ENCODE measurements at places on chromosomes 6 and 20.
A peak's percentile ranks its signal among the peaks of the same experiment; 100 is the strongest.

- DNase-seq: no peak
Measured at GRCh38 chr6:108565091-108565766, 4.5 kb downstream of the FOXO3 start.

GRCh38 chr20:13034115-13034514 is 25.3 kb downstream of the SPTLC3 start:
- no peak for DNase-seq

DNA sequence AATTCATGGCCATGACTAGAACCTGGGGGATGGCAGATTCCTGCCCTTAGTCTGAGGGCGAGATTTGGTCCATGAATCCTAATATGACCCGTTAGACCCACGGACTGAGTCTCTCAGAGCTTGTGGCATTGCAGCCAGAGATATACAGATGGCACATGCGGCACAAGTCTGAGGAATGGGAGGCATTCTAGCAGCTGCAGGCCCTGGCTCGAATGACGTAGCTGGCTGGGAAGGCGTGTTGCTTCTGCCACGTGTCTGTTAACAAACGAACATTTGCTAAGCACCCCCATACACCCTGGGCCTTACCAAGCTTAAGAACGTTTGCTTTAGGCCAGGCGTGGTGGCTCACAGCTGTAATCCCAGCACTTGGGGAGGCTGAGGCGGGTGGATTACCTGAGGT is 68.0 kb downstream of the CD164 start:
- no peak for DNase-seq

DNA sequence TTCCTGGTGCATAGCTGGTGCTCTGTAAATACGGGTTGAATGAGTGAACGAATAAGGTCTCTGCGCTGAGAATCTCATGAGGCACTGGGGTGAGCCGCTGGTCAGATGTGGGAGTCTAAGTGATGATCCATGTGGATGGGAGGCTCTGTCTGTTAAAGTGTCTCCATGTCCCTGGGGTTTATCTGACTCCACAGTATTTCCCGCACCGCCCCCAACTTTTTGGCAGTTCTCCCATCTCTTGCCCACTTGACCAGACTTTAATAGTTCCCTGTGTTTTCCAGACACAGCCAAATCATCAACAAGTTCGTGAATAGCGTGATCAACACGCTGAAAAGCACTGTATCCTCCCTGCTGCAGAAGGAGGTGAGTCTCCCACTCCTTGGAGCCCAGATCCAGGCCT is 9.9 kb downstream of the BPIFA2 start:
- DNase-seq: no peak

DNA sequence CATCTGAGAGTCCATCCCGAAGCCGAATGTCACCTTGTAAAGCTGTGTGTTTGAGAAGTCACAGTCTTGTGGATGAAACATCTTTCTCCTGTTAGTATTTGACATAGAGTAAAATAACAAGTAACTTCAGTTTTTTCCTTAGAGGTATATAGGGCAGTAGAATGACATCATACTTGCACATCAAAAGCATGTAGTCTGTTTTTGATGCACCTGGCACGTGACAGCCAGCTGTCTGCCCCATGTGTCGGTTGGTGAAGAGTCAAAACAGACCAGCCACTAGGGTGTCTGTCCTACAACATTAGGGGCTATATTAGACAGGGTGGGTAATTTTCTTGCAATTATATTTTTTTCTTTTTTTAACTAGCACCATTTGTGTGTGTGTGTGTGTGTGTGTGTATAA is 70.2 kb downstream of the SNX9 start:
- no peak for DNase-seq

- DNase-seq: peak; percentile 24
Measured at GRCh38 chr6:150894935-150895552, 29.5 kb downstream of the MTHFD1L start.

- no peak for DNase-seq
Measured at GRCh38 chr20:15396026-15396425, 1058.6 kb upstream of the FLRT3 start.

- DNase-seq: peak; percentile 60
Measured at GRCh38 chr6:138572167-138572875, 73.0 kb upstream of the NHSL1 start.

- DNase-seq: no peak
Measured at GRCh38 chr6:97195117-97195516, 87.9 kb downstream of the MMS22L start.

All from tibial nerve (tissue), 4 donors.